Adrenal gland (tissue), 19 donors: ENCODE measurements at places on chromosomes 7 and 10.

DNA sequence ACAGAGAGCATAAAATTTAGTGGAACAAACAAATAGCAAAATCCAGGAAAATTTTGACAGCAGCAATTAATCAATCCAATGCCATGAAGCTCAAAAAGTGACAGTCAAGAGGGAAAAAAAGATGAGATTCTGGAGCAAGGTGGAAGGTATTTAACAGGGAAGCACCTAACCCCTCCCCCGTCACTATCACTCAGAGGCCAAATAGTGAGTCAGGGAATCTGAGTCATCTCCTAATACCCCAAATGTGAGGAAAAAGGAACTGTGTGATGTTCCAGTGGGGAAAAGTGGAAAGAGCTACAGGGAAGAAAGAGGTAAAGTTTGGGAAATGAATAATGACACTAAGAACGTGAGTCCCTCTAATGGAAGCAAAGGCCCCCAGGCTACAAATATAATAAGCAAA lies 113.2 kb upstream of the PHF14 start:
- no peak overlapping the region for H3K27ac ChIP-seq
- H3K27me3 ChIP-seq = no peaks in the 10 kb centered on the region
- H3K4me1 ChIP-seq = no peaks in the 10 kb centered on the region
- H3K36me3 ChIP-seq = no peaks in the 10 kb centered on the region
- no peak for DNase-seq

- H3K4me1 ChIP-seq = peaks cover 30% of the 10 kb centered on the region
- peak overlapping the region; percentile 88 for H3K4me3 ChIP-seq
- H3K27me3 ChIP-seq = no peaks in the 10 kb centered on the region
- H3K36me3 ChIP-seq = no peaks in the 10 kb centered on the region
- peak overlapping the region; percentile 68 for H3K27ac ChIP-seq
These were observed 2.5 kb downstream of the LRCH4 start for GRCh38 chr7:100583132-100584053.

- H3K27ac ChIP-seq = no peak overlapping the region
- no peaks in the 10 kb centered on the region for H3K4me1 ChIP-seq
- no peak overlapping the region for H3K4me3 ChIP-seq
- H3K36me3 ChIP-seq = no peaks in the 10 kb centered on the region
These were observed 79.6 kb downstream of the INPP5A start for GRCh38 chr10:132616996-132617736.

GRCh38 chr10:96407560-96408069 lies 48.8 kb upstream of the OPALIN start:
- no peaks in the 10 kb centered on the region for H3K4me1 ChIP-seq
- H3K36me3 ChIP-seq = no peaks in the 10 kb centered on the region
- peaks cover 23% of the 10 kb centered on the region for H3K27me3 ChIP-seq
- H3K27ac ChIP-seq = no peak overlapping the region
- H3K4me3 ChIP-seq = no peak overlapping the region

GRCh38 chr10:87636313-87636915 lies 23.3 kb upstream of the PAPSS2 start:
- H3K36me3 ChIP-seq = no peaks in the 10 kb centered on the region
- H3K27me3 ChIP-seq = no peaks in the 10 kb centered on the region
- H3K4me1 ChIP-seq = no peaks in the 10 kb centered on the region
- H3K27ac ChIP-seq = no peak overlapping the region
- H3K4me3 ChIP-seq = no peak overlapping the region
- DNase-seq = no peak

GRCh38 chr7:128398016-128398840 lies 11.6 kb downstream of the IMPDH1 start:
- no peak overlapping the region for H3K4me3 ChIP-seq
- H3K36me3 ChIP-seq = no peaks in the 10 kb centered on the region
- DNase-seq = peak; percentile 63
- no peaks in the 10 kb centered on the region for H3K27me3 ChIP-seq
- H3K27ac ChIP-seq = no peak overlapping the region

DNA sequence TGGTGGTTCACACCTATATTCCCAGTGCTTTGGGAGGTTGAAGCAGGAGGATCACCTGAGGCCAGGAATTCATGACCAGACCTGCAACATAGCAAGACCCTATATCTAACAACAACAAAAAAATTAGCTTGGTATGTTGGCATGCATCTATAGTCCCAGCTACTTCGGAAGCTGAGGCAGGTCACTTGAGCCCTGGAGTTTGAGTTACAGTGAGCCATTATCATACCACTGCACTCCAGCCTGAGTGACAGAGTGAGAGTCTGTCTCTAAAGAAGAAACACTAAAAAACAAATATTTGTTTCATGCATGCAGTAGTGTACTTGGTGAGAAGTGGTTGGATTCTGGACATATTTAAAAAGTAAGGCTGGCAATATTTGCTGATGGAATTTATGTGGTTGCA lies 198.1 kb downstream of the BBS9 start:
- no peak overlapping the region for H3K27ac ChIP-seq
- no peak overlapping the region for H3K4me3 ChIP-seq
- no peak for DNase-seq
- H3K36me3 ChIP-seq = no peaks in the 10 kb centered on the region

DNA sequence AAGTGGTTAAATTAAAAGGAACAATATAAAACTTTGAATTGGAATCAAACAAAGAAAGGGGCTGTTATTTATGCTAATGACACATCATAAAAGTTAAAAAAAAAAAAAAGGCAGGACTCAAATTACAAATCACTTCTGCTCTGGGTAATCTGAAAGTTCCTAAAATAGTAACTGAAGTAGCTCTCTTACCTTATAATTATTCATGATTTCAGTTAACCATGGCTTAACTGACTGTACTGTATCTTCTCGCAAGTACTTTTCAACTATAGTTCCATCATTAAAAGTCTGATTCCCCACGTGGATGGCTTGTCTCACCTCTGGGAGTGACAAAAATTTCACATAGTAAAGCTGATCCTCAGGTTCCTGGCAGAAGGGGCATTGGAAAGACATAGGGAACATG lies 82.5 kb downstream of the CPVL start:
- no peaks in the 10 kb centered on the region for H3K27me3 ChIP-seq
- no peak overlapping the region for H3K4me3 ChIP-seq
- H3K4me1 ChIP-seq = no peaks in the 10 kb centered on the region
- no peaks in the 10 kb centered on the region for H3K36me3 ChIP-seq
- H3K27ac ChIP-seq = no peak overlapping the region
- no peak for DNase-seq

DNA sequence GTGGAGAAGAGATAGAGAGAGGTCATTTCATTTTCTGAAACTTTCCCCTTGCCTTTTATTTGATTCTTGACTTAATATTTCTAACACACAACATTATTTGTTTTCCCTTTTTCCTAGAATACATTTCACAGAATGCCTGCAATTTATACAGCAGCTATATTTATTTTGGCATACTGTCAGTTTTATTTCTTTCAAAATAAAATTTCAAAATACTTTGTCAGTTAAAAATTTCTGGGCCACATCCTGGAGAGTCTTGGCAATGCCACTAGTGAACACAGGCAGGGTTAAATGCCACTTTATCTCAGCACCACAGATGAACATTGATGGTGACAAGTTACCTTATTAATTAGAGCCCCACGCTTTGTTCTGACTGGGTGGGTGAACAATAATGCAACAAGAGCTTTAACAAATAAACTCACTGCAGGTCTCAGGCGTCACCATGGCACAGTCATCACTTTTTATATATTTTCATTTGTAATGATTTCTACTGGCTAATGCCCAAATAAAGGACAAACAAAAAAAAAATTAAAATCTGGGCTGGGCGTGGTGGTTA lies 494.0 kb downstream of the KIF20B start:
- H3K4me1 ChIP-seq = no peaks in the 10 kb centered on the region
- no peak overlapping the region for H3K4me3 ChIP-seq
- H3K36me3 ChIP-seq = no peaks in the 10 kb centered on the region
- no peak for DNase-seq

- no peaks in the 10 kb centered on the region for H3K27me3 ChIP-seq
- no peak overlapping the region for H3K4me3 ChIP-seq
- no peak for DNase-seq
- no peaks in the 10 kb centered on the region for H3K36me3 ChIP-seq
- H3K4me1 ChIP-seq = peaks cover 26% of the 10 kb centered on the region
- no peak overlapping the region for H3K27ac ChIP-seq
These were observed 4.2 kb downstream of the PARP12 start for GRCh38 chr7:140058517-140058916.

GRCh38 chr7:7791523-7791922 lies 73.1 kb upstream of the RPA3 start:
- no peaks in the 10 kb centered on the region for H3K4me1 ChIP-seq
- no peak overlapping the region for H3K4me3 ChIP-seq
- H3K36me3 ChIP-seq = no peaks in the 10 kb centered on the region

GRCh38 chr7:27970350-27970749 lies 210.2 kb downstream of the JAZF1 start:
- no peak overlapping the region for H3K4me3 ChIP-seq
- H3K27me3 ChIP-seq = no peaks in the 10 kb centered on the region
- H3K4me1 ChIP-seq = peaks cover 7% of the 10 kb centered on the region
- no peaks in the 10 kb centered on the region for H3K36me3 ChIP-seq
- no peak for DNase-seq

- H3K27ac ChIP-seq = no peak overlapping the region
- H3K4me3 ChIP-seq = no peak overlapping the region
- no peak for DNase-seq
- H3K27me3 ChIP-seq = no peaks in the 10 kb centered on the region
- no peaks in the 10 kb centered on the region for H3K4me1 ChIP-seq
These were observed 24.8 kb downstream of the ARL4A start for GRCh38 chr7:12712236-12712635.

DNA sequence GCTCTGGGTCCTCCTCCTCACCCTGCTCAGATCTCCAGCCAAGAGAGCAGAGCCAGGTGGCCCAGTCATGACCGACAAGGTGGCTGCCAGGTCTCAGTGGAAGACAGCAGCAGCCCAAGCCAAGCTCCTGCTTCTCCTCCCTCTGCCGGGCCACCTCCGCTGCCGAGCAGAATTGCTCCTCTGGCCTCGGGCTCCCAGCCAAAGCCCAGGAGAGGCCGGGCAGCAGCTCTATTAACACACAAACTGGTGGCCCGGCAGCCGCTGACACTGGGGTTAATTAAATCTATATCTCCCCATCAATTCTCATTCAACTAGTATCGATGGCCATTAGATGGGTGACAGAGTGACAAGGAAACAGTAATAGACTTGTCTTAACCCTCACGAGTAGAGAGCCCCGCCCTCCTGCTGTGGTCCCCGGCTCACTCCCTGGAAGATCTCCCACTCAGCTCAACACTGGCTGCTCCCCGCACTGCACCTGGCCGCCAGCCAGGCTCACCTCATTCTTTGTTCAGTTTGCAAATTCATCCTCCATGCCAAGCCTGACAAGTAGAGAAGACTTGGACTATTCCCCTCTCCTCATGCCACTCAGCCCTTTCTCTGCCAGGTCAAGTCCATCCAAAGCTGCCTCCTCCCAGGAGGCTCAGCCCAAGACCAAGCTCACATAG lies 74.1 kb upstream of the UNC5B start:
- no peak overlapping the region for H3K27ac ChIP-seq
- H3K4me3 ChIP-seq = no peak overlapping the region
- H3K36me3 ChIP-seq = no peaks in the 10 kb centered on the region
- no peaks in the 10 kb centered on the region for H3K4me1 ChIP-seq
- no peak for DNase-seq
